Inflammatory macrophage treated with lipopolysaccharide for 1 hour (primary cell): ENCODE measurements at places on chromosomes 11 and 22.

GRCh38 chr11:61507962-61508861, at the start of gene LRRC10B:
Gene LRRC10B (plus strand): TSS chr11:61508749. CDS start chr11:61508999, 250 bp downstream.
- no peak for DNase-seq

DNA sequence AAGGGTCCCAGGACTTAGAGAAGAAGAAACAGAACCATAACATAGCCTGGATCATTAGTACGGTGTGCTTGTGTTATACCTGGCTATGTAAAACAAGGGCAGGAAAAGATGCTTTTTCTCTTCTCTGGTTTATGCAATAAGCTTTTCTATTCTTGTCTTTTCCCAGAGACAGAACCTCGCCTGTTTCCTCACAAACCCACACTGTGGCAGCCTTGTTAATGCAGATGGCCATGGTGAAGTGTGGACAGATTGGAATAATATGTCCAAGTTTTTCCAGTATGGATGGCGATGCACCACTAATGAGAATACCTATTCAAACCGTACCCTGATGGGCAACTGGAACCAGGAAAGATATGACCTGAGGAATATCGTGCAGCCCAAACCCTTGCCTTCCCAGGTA, 2.9 kb downstream of the CFAP68 start:
- DNase-seq, result no peak

GRCh38 chr11:79199729-79200354, 241.0 kb downstream of the TENM4 start:
- no peak for DNase-seq

DNA sequence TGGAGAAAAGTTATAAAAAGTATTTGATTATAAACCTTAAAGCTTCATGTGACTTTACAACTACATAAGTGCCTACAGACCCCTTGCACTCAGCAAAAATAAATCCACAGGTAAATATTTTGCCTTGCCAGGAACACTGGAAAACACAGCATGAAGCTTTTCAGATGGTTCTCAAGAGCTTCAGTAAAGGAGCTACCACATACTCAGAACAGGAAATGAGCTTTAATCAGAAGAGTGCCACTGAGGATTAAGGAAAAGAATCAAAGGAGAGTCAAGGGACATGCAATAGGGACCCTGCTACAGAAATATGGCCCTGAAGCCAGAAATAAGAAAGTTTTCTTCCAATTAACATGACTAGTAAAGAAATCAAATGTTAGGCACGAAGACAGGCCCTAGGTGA, 1.2 kb downstream of the CASP1 start:
- DNase-seq, result peak; percentile 28

DNA sequence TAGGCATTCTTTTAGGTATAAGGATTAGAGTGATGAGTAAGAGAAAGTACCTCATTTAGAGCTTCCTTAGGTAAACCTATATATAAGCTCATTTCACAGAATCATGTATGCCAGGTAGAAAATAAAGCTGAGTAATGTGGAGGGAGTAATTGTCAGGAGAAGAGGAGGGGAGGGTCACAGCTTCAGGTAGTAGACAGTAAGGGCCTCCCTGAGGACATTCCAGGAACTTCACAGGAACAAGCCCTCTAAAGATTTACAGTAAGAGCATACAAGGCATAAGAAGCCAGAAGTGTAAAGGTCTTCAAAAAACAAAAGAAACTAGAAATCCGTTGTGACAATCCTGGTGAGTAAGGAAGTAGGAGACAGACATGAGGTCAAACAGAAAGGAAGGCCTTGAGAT, 57.6 kb downstream of the USP47 start:
- DNase-seq, result no peak

DNA sequence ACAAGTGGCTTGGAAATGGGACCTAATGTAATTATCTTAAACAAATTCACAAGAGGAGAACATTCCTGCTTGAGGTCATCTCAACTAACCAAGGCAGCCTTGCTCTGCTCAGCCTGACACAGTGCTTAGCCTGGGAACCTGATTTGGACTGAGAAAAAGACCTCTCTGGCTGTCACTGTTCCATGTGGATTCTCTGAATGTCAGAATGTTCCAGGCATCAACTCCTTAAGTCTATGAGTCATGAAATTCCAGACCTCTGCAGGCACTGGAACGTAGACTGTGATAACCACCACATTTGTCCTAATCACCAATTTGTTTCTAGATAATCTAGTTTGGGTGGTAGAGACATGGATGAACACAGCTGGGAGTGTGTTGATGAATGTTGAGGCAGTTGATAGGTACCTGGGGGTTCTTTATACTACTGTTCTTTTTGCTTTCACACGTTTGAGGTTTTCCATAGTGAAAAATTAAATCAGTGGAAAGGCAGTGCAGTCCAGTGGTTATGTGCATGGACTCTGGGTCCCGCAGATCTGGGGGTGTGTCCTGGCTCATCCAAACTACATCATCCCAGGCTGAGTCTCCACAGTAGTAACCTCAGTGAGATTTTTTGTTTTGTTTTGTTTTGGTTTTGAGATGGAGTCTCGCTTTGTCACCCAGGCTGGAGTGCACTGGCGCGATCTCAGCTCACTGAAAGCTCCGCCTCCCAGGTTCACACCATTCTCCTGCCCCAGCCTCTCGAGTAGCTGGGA, 269.6 kb downstream of the MN1 start:
- no peak for DNase-seq

DNA sequence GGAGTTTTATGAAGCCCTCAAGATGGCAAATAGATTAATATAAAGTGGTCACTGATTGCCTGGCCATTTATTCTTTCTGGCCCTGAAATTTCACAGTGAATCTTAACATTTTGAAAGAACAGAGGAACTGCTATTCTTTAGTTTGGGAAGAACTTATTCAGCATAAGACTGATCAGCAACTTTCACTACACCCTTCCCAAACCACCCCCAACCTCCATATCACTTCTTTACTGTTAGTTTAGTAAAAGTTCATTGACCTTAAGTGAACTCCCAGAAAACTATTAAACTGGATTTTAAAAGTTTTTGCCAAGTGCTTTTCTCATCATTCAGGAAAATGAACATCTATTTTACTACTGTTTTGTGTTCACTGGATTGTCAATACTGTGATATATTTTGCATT, 77.4 kb downstream of the NARS2 start:
- no peak for DNase-seq

- no peak for DNase-seq
These were observed 457.2 kb upstream of the CADM1 start for GRCh38 chr11:115961159-115962003.
